ENCODE measurements at places on chromosomes 12 and 14. TPM values are rescaled to one million over a fixed set of nuclear protein-coding genes. Genes with fewer than 3 reads are reported as not detected.

GRCh38 chr14:75059642-75060041 lies 4.2 kb downstream of the ACYP1 start:
- no peaks in the 10 kb centered on the region for H3K27me3 ChIP-seq
- no peak overlapping the region for H3K27ac ChIP-seq
- DNase-seq: no peak
- peaks cover 9% of the 10 kb centered on the region for H3K4me1 ChIP-seq
- peaks cover 8% of the 10 kb centered on the region for H3K36me3 ChIP-seq
- no peak overlapping the region for H3K4me3 ChIP-seq

DNA sequence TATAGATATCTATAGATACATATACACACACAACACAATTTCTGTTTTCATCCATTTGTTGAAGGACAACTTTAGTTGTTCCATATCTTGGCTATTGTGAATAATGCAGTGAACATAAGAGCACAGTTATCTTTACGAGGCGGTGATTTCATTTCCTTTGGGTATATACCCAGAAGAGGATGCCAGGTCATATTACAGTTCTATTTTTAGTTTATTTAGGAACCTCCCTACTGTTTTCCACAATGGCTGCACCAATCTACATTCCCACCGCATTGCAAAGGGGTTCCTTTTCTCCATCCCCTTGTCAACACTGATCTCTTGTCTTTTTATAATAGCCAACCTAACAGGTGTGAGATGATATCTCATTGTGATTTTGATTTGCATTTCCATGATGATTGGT lies 143.4 kb upstream of the ARHGAP5 start:
- no peaks in the 10 kb centered on the region for H3K27me3 ChIP-seq
- 0 out of 2 replicates have a peak overlapping the region, but pooled peaks have one; percentile 17 for H3K4me3 ChIP-seq
- H3K36me3 ChIP-seq: no peaks in the 10 kb centered on the region
- no peak overlapping the region for H3K27ac ChIP-seq
- H3K4me1 ChIP-seq: peaks cover 17% of the 10 kb centered on the region

- H3K4me1 ChIP-seq: no peaks in the 10 kb centered on the region
- no peak overlapping the region for H3K27ac ChIP-seq
- no peak overlapping the region for H3K4me3 ChIP-seq
- peak; percentile 36 for DNase-seq
- no peaks in the 10 kb centered on the region for H3K27me3 ChIP-seq
Measured at GRCh38 chr14:60573943-60574495, 65.1 kb downstream of the SIX6 start.

DNA sequence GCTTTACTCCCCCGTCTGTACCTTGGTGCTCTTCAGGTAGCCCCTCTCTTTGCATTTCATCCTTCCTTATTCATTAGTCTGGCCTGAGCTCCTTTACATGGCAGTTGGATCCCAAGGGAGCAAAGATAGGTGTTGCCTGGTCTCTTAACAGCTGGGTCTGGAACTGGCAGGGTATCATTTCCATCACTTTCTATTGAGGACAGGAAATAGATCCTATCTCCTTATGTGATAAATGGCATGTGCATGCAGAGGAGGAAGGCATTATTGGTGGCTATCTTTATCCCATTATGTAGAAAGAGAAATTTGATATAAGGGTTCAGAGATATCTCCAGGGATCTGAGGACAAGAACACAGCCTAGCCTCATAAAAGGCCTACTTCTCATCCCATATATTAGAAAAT lies 54.6 kb upstream of the OAS1 start:
- peaks cover 5% of the 10 kb centered on the region for H3K4me1 ChIP-seq
- no peaks in the 10 kb centered on the region for H3K36me3 ChIP-seq
- H3K4me3 ChIP-seq: no peak overlapping the region

- no peak for DNase-seq
- H3K27me3 ChIP-seq: no peaks in the 10 kb centered on the region
- H3K4me1 ChIP-seq: no peaks in the 10 kb centered on the region
- H3K27ac ChIP-seq: no peak overlapping the region
Measured at GRCh38 chr12:101485021-101485420, 9.9 kb downstream of the SPIC start.

- no peak overlapping the region for H3K4me3 ChIP-seq
- no peak for DNase-seq
- no peaks in the 10 kb centered on the region for H3K27me3 ChIP-seq
- peaks cover 13% of the 10 kb centered on the region for H3K4me1 ChIP-seq
Measured at GRCh38 chr12:118359541-118359915, 13.2 kb downstream of the TAOK3 start.

DNA sequence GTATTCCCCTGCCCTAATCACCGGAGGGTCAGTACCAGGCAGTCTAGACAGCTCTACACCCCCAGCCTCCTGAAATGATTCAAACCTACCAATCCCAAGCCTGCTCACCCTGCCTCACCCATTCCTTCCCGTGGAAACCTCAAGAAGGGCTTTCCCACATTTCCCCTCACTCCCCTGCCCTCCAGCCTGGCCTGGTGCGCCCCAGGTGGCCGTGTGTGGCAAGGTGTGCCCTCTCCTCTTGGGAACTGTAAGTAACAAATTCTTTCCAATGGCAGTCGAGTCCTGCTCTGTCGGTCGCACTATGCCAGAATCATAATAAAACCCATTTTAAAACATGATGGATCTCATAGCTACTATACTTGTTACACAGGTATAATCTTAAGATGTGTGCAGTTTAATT lies 13.9 kb upstream of the DEGS2 start:
- H3K4me1 ChIP-seq: no peaks in the 10 kb centered on the region
- no peaks in the 10 kb centered on the region for H3K36me3 ChIP-seq
- H3K4me3 ChIP-seq: no peak overlapping the region
- H3K27me3 ChIP-seq: no peaks in the 10 kb centered on the region

GRCh38 chr12:89225401-89225800 lies 126.9 kb downstream of the DUSP6 start:
- peaks cover 24% of the 10 kb centered on the region for H3K4me1 ChIP-seq
- DNase-seq: no peak
- H3K27ac ChIP-seq: no peak overlapping the region
- no peaks in the 10 kb centered on the region for H3K27me3 ChIP-seq
- no peaks in the 10 kb centered on the region for H3K36me3 ChIP-seq

Gene CD69
- not detected for total RNA-seq

Gene TMPRSS12
- total RNA-seq: not detected

Gene KRT6B
- total RNA-seq: not detected

Gene CRIP1
- total RNA-seq: 7.7 TPM

Gene BDKRB2
- 0.54 TPM for total RNA-seq

Gene NEUROD4
- total RNA-seq: not detected

All from GM23338 (cell line).